Iris pigment epithelial cell (primary cell): ENCODE measurements at places on chromosomes 4 and X.
A peak's percentile ranks its signal among the peaks of the same experiment; 100 is the strongest.

GRCh38 chr4:146524663-146525062 is 2.9 kb upstream of the SLC10A7 start:
- DNase-seq: no peak

DNA sequence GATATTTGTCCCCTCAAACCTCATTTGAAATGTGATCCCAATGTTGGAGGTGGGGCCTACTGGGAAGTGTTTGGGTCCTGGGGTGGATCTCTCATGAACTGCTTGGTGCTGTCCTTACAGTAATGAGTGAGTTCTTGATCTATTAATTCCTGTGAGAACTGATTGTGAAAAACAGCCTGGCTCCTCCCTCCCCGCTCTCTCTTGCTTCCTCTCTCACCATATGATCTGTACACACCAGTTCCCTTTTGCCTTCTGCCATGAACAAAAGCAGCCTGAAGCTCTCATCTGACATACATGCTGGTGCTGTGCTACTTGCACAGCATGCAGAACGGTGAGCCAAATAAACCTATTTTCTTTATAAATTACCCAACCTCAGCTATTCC is 11.2 kb upstream of the YIPF7 start:
- no peak for DNase-seq

- DNase-seq: no peak
Observed at GRCh38 chr4:7978489-7978888, 38.8 kb upstream of the AFAP1 start.

DNA sequence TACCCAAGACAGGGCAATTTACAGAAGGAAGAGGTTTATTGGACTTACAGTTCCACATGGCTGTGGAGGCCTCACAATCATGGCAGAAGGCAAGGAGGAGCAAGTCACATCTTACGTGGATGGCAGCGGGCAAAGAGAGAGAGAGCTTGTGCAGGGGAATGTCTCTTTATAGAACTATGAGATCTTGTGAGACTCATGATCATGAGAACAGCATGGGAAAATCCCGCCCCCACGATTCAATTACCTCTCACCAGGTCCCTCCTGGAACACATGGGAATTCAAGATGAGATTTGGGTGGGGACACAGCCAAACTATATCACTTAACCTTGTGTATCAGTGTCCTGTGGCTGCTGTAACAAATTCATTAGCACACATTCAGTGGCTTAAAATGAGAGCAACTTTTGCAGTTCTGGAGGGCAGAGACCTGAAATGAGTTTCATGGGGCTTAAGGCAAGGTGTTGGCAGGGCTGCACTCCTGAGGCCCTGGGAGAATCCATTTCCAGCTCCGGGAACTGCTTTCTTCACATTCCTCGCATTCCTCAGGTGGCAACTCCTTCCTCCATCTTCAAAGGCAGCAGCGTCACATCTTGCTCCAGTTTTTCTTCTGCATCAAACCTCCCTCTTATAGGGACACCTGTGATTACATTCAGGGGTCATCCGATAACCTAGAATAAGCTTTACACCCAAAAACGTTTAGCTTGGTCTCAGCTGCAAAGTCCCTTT is 22.3 kb upstream of the NSG1 start:
- no peak for DNase-seq

DNA sequence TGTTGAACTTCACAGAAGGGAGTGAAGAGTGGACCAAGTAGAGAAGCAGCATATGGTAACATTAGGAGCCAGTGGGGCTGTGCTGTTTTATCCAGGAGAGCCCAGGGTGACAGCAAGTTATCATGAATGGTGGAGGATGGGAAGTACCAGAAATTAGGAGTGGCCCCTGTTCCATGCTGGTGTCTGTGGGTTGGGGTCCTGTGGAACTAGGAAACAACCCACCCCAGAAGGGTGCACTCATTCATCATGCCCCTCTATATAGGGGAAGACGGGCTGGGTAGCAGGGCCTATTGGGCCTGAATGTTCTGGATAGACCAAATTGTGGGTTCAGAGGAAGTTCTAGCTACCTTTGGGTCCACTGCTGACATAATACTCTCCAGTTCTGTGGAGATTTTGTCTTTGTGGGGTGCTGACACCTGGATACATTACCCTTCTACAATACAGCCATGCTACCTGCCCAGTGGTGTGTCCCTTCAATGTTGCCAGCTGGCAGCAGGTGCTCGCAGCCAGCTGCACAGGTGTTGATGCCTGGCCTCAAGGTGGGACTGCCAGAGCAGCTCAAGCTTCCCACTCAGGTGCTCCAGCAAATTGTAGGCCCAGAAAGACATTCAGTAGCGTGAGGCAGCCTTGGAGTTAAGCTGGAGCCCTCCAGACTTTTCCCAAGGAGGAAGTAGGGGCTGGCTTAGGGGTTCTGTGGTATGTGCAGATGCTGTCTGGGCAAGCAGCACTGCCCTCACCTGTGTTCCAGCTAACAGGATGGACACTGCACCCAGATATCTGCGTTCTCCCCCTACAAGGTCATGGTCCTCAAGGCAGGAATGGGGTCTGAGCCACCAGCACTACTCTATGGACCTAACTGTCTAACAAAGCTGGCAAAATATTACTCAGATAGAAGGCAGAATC is 106.5 kb downstream of the NHSL2 start:
- no peak for DNase-seq

DNA sequence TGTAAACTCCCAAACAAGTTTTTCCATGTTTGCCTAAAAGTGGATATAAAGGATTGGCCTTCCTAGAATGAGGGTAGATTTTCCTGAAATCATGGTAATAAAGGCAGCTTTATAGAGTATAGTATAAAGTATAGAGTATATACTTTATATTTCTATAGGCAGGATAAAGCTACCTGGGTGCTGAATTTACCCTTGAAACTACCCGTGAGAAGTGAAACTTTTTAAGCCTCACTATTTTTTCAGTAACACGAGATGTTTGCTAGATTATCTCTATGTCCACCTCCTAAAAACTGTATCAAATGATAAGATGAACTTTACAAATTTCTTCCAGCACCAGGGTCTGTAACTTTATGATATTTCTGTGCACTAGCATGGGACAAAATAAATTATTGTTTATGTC is 340.0 kb upstream of the GALNTL6 start:
- no peak for DNase-seq

- DNase-seq: peak; percentile 62
Observed at GRCh38 chrX:37912304-37912703, 64.9 kb upstream of the DYNLT3 start.

- no peak for DNase-seq
Observed at GRCh38 chrX:119636419-119636818, 30.2 kb upstream of the NKRF start.

DNA sequence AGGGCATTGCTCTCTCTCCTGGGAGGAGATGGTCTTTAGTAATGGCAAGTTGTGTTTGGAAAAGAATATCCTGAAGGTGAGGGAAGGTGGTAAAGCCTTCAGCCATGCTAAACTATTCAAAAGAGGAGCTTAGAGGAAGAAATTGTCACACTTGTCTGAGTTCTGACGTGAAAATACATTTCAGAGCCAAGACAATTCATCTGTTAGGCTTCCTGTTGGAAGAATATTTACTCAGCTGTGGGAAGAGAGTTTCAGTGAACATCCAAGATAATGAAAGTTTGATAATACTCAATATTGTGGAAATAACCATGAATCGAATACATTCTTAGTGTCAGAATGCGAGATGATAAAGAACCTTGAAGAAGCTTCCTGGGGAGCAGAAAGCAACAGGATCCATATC is 143.3 kb downstream of the GPAT3 start:
- DNase-seq: no peak

- DNase-seq: peak; percentile 45
Observed at GRCh38 chr4:127642169-127642568, 9.4 kb downstream of the INTU start.

- no peak for DNase-seq
Observed at GRCh38 chr4:152892974-152893373, 43.1 kb upstream of the FHDC1 start.

DNA sequence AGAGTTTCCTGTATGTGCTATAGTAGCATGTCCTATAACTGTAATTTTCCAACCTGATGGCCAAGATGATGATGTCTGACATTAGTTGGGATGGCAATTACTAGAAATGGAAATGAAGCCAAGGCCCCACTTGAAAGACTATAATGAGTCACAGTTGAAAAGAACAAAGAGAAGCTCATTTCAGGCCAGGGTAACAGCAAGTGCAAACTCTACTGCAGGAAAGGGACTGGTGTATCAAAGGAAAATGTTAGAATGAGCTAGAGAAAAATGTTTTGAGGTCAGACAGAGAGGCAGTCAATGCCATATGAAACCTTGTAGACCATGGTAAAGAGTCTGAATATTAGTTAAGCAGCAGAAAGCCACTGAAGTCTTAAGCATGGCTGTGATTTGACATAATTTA is 146.2 kb upstream of the SH3RF1 start:
- DNase-seq: no peak

DNA sequence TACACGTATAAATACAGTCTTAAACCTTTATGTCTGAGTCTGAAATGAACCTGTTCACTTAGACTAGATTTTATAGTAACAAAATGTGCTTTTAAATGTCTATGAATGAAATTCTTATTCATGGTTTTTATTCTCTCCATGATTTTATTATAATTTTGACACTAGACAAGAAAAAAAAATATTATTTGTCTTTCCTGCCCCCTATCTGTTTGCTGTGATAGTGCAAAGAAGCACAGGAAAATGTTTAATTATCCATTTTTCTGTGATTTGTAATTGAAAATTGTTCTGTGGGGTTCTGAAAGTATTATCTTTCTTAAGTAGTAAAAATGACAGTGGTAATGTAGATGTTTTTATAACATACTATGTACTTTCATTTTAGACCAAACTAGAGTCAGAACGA is 52.0 kb downstream of the INTS6L start:
- no peak for DNase-seq

GRCh38 chr4:80219301-80220025 is 22.2 kb downstream of the PRDM8 start:
- peak; percentile 36 for DNase-seq

DNA sequence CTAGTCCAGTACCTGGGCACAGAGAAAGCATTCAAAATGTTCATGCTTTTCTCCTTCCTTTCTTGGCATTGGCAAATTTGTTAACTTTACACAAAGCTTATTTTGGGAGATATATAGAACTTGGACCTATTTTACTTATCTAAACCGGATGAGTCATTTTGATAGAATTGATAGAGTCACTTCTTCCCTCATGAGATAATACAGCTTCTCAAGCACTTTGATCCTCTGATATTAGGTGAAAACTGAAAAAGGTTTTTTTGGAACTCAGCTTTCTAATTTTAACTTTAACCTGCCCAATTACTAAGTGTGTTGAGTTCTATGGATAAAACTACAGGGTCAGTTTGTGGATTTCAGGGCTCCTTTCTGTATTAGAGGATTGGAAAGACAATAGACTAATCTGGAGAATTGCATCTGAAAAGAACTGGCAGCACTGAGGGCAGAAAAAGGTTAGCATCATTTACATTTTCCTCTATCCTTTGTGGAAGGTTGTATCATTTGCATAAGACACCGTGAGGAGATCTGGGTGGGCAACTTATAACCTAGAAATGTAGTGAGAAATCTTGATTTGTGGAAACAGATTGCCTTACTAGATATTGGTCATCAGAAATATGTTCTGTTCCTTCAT is 2.4 kb downstream of the WDR44 start:
- no peak for DNase-seq

- DNase-seq: peak; percentile 78
Observed at GRCh38 chr4:113534711-113535110, 226.8 kb downstream of the CAMK2D start.

DNA sequence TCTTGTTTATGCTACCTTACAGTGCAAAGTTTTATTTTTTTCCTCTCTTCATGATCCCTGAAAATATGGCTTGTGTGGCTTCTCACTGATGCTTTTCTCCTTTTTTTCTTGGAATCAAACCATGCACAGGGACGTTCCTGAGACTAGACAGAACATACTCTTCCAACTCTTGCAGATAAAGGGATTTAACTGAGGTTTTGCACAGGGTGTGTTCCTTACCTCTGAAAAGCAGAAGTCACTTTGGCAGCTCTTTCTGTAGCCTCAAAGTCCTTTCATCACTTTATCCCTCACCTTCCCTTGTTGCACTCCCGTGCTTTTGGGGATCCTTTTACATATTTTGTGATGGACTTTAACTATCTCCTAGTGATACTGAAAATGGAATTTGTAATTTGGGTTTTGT is 300.1 kb downstream of the SPRY1 start:
- DNase-seq: no peak

- DNase-seq: no peak
Observed at GRCh38 chr4:120611092-120611491, 311.4 kb downstream of the PRDM5 start.

- no peak for DNase-seq
Observed at GRCh38 chr4:161892951-161893350, 270.8 kb downstream of the FSTL5 start.

DNA sequence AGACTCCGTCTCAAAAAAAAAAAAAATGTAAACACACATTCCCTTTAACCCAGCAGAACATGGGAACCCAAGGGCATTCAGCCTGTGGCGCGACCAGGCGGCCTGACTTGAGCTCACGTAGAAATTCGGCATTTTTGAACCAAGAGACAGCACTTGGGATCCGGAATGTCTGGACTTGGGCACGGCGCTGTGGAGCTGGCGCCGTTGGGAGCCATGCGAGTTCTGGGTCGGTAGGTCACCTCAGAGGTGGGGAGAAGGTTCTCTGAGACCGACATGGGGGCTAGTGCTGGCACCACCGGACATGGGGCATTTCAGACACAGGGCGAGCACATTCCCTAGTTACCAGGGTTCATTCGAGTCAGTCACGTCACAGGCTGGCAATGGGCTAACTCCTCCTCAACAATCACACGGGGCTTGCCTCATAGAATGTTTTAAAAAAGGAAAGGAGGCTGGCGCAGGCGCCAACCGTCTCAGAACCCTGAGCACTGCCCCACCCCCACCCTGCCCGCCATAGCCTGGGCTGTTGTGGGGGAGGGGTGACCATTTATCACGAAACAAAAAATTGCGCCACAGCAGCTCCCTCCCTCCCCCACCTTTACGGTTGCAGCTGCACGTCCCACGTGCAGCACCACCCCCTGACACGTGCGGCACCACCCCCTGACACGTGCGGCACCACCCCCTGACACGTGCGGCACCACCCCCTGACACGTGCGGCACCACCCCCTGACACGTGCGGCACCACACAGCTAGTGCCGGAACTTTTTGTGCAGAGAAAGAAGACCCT is at the start of gene TEX28:
TSS of gene TEX28 (minus strand) at position 334 of the 784 bp plus-strand sequence. CDS start 3,007 bp downstream, outside the sequence.
- no peak for DNase-seq

- no peak for DNase-seq
Observed at GRCh38 chr4:25022766-25023165, 8.0 kb downstream of the LGI2 start.

DNA sequence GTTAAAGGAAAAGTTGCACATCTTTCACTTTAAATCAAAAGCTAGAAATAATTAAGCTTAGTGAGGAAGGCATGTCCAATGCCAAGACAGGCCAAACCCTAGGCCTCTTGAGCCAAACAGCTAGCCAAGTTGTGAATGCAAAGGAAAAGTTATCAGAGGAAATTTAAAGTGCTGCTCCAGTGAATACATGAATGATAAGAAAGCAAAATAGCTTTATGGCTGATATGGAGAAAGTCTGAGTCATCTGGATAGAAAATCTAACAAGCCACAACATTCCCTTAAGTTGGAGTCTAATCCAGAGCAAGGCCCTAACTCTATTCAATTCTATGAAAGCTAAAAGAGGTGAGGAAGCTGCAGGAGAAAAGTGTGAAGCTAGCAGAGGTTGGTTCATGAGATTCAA is 23.8 kb downstream of the NPFFR2 start:
- DNase-seq: no peak
